Upper lobe of right lung (tissue), 1 donor: ENCODE measurements at places on chromosomes 7 and 10. TPM values are rescaled to one million over a fixed set of nuclear protein-coding genes. Genes with fewer than 3 reads are reported as not detected.
A peak's percentile ranks its signal among the peaks of the same experiment; 100 is the strongest.

- no peak overlapping the region for H3K27ac ChIP-seq
- no peak overlapping the region for H3K4me3 ChIP-seq
- DNase-seq: no peak
- no peaks in the 10 kb centered on the region for H3K36me3 ChIP-seq
Observed at GRCh38 chr7:142298627-142299026, 40.8 kb upstream of the PRSS58 start.

The C1GALT1 gene
- total RNA-seq: 33.9 TPM

The IDI2 gene
- total RNA-seq: not detected

- peak; percentile 75 for DNase-seq
- H3K27ac ChIP-seq: peak overlapping the region; percentile 72
- H3K27me3 ChIP-seq: no peaks in the 10 kb centered on the region
Observed at GRCh38 chr10:5291501-5292195, 73.1 kb upstream of the UCN3 start.
